Activated CD4-positive, alpha-beta T cell treated with anti-CD3 and anti-CD28 coated beads, Interleukin-2, amount 10 ng/mL, durations not matched to agents 24 days and 14 days (primary cell): ENCODE measurements at places on chromosomes 4 and X.

- DNase-seq = peak; percentile 53
Observed at GRCh38 chrX:154711264-154711663, 39.6 kb downstream of the GAB3 start.

- DNase-seq = no peak
Observed at GRCh38 chr4:129583868-129584267, 487.9 kb downstream of the C4orf33 start.

DNA sequence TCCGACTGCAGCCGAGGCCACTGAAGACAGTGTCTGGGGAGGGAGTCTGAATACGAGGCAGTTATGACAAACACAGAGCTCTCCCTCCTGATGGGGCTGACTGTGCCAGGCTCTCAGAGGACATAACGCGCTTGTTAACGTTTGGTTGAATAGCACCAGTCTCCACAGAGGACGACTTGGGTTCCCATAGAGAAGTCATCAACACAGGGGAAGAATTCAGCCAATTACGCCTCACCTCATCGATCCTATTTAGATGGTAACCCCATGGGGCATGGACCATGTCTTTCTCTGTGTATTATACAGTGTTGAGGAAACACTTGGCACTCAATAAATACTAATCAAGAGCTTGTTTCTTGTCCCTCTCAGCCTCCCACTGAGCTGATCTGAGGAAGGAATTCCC, 642.6 kb upstream of the LCORL start:
- no peak for DNase-seq

DNA sequence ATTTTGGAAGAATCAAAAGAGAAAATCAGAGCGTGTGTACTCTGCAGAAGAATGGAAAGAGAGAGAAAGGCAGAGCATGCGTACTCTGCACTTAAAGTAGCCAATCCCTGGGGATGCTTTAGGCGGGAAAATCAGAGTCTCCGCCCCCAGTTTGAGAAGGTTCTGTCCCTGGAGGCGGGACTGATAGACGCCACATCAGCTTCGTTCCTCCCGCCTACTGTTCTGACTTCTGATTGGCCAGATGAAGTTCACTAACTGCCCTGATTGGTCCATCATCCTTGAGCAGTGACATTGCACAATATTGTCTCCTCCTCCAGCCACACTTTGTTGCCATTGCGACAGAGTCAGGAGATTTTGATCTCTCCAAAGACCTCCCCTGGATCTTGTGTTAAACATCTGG, 23.8 kb downstream of the SSX1 start:
- DNase-seq = no peak

GRCh38 chr4:158484173-158484885, 37.4 kb upstream of the RXFP1 start:
- DNase-seq = no peak

DNA sequence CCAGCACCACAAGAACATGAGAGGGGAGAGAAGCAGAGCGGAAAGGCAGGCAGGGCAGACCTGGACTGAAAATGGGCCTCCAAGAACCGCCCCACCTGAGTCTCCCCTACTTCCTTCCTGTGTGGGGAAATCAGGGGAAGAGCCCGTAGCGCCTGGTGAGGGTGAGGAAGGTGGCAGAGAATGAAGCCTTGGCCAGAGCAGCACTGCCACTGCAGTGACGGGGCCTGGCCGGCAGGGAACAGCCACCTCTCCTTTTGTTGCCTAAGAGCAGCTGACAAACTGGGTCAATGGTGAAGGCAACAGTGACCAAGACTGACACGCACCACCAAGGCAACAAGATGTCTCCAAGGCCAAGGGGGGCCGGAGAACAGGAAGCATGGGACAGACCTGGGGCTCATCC, 58.4 kb upstream of the CBR4 start:
- DNase-seq = no peak

GRCh38 chr4:41143311-41144039, 70.9 kb downstream of the APBB2 start:
- DNase-seq = no peak

DNA sequence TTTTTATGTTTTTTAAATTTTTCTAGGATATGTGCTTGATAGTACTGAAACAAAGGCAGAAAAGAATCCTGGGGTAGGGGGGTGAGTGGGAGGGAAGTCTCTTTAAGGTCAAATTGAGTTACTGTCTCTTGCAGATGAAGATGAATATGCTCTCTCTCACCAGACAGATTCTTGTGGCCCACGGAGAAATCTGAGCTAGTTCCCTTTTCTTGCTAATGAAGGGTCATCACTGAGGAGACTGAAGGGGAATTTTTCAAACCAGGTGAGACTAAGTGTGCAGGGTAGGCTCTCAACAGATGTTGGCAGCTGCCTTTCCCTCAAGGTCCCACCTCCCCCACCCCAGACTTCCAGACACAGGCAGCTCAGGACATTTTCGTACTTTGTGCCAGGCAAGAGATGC, 21.5 kb downstream of the FAM9C start:
- peak; percentile 29 for DNase-seq

GRCh38 chrX:49262603-49263002, 1.9 kb downstream of the FOXP3 start:
- no peak for DNase-seq

GRCh38 chrX:132071254-132071653, 48.2 kb downstream of the STK26 start:
- no peak for DNase-seq

- DNase-seq = no peak
Observed at GRCh38 chr4:113276464-113277170, 227.2 kb downstream of the ANK2 start.

DNA sequence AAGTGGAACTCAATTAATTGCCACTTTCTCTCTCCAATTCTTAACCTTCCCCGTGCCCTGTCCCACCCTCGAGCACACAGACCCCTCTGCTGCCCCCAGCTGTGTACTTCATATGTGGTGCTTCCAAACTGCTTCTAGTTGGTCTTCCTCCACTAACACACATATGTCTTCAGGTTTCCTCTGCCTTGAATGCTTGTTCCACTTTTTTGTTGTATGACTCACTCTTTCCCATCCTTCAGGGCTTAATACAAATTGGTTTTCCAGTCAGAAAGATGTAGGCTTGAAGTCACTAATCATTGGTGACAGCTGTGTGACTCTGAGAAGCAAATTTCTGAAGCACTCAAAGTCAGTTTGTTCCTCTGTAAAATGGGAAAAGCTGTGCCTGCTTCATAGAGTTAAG, 30.6 kb downstream of the TRIM2 start:
- DNase-seq = no peak

DNA sequence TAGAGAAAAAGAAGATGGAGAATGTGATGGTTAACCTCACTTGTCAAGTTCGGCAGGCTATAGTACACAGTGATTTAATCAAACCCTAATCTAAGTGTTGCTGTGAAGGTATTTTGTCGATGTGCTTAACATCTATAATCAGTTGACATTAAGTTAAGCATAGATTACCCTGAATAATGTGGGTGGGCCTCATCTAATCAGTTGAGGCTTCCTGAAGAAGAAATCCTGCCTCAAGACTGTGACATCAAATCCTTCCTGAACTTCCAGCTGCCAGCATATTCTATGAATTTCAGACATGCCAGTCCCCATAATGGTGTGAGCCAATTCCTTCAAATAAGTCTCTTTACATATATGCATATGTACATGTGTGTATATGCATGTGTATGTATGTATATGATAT, 181.4 kb downstream of the PACRGL start:
- DNase-seq = no peak

DNA sequence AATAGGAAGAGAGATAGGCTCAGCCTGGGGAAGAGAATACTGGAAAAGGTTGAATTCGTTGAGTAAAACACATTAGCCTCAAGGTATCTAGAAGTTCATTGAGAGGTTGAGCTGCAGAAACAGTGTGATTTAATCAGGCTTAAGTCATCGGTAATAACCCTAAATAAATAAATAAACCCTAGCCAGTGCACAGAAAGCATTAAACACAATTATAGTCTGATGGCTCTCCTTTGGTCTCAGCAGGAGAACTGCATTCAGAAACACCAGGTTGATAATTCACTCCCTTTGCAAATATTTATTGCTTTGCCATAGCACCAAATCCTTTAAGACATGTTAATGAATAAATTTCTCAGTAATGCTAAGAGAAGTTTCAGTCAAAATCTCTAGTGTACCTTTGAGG, 9.6 kb downstream of the DCX start:
- DNase-seq = no peak

- DNase-seq = no peak
Observed at GRCh38 chr4:118916691-118917289, 28.1 kb downstream of the SYNPO2 start.

DNA sequence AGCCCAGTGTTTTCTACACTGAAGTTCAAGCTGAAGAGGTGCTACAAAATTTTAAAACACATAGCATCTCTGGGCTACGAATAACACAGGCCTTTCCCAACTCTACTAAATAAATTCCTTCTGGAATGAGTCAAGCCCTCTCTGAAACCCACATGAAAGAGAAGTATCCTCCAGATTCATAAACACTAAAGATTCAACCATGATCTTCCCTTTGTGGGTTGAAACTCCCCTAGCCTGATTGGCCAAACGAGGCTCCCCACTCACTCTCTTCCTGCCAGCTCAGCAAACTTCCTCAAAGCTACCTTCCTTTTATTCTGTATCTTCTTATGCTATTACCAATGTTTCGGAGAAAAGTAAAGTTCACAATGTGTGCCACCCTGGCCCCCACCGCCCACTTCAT, 95.4 kb downstream of the NKX6-1 start:
- DNase-seq = no peak

DNA sequence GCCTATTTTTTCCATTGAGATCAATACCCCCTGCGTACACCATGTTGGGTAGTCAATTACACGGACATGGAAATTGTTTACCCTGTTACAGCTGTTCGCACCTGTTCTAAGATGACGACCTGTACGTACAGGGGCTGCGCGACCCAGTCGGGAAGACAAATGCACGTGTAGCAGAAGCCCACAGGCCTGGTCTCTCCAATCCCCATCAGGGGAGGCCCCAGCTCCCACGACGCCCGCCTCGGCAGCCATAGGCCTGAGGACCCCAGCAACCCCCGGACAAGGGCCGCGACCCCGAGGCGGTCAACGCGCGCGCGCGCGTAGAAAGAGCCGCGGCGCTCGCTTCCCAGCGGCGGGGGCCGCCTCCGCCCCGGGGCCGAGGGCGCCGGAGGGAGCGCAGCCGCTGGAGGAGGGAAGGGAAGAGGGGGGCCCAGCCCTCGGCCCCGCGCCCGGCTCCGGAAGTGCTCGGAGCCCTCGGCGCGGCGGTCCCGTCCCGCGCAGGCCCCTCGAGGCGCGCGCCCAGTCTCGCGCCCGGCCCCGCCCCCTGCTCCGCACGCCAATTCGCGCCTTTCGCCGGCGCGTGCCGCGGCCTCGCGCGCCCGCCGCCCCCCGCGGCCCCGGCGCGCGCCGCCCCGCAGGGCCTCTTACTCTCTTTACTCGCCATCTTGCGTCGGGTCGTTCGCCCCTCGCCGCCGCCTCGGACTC, 618 bp downstream of the RBBP7 start:
- DNase-seq = peak; percentile 87

DNA sequence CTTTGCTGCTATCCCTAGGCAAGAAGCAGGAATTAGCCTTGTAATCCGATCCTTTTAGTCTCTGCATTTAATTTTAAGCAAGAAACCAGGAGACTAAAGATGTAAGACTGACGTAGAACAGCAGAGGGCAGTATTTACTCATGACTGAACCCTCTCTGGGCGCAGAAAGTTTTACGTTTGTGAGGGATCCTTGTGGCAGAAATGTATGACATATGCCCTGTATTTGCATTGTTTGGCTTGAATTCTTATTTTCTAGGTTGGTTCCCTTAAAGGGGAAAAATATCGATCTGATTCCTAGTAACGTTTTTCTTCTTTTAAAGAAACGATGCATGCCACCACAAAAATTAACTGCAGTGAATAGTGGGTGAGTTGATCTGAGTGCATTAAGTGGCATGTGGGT, 1.3 kb upstream of the FAT4 start:
- peak; percentile 81 for DNase-seq

DNA sequence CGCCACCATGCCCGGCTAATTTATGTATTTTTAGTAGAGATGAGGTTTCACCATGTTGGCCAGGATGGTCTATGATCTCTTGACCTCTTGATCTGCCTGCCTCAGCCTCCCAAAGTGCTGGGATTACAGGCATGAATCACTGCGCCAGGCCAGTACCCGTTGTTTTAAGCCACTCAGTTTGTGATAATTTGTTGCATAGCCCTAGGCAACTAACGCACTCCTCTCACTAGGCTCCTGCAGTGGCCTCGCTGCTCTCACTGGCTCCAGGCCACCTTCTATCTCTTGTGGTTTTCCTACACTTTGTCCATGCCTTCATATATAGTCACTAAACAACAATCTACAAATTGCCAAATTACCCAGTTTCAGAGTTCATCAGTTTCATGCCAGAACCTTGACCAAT, 58.1 kb downstream of the DCHS2 start:
- DNase-seq = no peak

DNA sequence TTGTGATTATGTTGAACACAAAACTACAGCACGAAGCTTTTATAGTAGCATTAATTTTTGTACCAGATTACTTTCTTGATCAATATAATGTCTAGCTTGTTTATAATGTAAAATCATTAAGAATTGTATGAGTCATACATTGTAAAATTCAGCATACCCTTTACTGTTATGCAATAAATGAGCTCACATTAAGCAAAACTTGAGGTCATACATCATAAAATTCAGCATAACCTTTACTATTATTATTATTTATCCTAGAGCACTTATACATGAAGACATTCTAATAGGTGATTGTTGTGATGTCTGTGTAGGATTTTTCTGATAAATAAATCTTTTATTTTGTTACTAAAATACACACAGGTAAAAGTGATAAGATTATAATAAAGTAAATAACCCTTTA, 49.4 kb downstream of the DTHD1 start:
- no peak for DNase-seq

DNA sequence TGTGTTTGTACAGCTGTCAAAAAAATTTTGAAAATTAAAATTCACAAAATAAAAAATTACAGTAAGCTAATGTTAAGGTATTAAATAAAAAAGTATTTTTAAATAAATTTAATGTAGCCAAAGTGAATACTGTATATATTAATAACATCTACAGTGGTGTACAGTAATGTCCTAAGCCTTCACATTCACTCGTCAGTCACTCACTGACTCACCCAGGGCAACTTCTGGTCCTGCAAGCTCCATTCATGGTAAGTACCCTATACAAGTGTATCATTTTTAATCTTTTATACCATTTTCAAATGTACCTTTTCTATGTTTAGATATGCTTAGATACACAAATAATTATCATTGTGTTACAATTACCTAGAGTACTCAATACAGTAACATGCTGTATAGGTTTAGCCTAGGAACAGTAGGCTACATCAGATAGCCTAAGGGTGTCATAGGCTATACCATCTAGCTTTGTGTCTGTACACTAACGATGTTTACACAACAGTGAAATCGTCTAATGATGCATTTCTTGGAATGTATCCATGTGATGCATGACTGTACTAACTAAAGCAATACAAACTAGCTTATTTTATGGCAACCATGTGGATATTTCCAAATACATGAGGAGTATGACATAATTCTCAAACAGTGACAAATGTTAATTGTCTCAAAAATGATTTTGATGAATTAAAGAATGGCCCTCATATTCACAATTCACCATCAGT, 13.7 kb downstream of the DDX60 start:
- DNase-seq = no peak

GRCh38 chr4:7828011-7828720, 111.5 kb downstream of the AFAP1 start:
- DNase-seq = peak; percentile 81
